ENCODE measurements at places on chromosomes 7 and 10.
A peak's percentile ranks its signal among the peaks of the same experiment; 100 is the strongest.

- no peak for DNase-seq
These were observed at the start of gene PRRT4 for GRCh38 chr7:128361411-128362379. PRRT4 (minus strand) TSS chr7:128361690.

- no peak for DNase-seq
These were observed 26.4 kb upstream of the KNDC1 start for GRCh38 chr10:133133471-133134231.

DNA sequence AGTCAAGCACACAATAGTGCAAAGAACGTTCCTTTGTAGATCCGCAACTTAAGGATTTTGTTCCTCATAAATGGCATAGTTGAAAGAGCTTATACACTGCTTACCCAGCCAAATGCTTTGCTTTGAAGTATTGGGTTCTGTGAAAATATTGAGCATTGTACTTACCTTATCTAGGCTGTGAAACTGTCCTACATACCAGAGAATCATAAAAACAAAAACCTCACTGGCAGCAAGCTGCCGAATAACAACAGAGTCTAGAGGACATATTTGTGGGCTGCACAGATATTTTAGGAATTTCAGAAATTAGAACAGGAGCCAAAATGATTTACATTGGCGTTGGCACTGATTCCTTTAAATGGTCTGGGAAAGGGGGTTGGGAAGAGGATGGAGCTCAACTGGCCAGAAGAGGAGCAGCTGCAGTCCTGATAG is 174.8 kb downstream of the RTKN2 start:
- DNase-seq, result peak; percentile 58

- no peak for DNase-seq
These were observed 57.3 kb downstream of the PALS2 start for GRCh38 chr7:24630596-24630995.

- DNase-seq, result no peak
These were observed 15.3 kb upstream of the LRRC61 start for GRCh38 chr7:150307904-150308303.

DNA sequence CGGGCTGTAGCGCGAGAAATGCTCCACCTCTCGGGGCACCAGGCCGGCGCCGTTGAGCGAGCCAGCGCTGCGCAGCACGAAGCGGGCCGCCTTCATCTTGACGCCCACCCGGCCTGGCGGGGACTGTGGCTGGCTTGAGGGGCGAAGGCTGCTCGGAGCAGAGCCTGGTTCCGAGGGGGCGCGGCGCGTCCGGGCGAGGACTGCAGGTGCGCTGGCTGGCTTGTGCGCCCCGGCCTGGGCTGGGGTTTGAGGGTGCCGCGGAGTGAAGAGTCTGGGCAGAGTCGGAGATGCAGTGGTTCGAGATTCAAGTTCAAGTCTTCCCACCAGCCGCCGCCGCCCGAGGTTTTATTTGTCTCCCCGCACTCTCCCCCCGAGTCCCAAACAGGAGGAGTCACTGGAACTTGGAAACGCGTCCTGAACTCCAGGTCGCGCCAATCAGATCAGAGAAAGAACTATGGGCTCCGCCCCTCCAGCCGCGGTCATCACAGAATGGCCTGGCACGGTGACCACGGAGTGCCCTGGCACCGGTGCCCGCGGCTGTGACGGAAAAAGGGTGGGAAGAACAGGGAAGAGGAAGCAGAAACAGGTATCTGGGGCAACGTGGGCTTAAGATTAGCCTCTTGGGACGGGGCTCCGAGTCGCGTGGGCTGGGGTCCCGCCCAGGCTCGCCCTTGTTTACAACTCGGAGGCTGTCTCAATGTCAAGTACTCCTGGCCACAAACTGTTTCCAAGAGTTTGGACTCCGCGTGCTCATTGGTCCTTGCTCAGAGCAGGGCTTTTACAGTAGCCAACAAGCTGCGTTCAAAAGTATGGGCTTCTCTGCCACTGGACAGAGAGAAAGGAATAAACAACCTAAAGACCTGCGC is at the start of gene PDK4:
Gene PDK4, minus strand, starts transcription at position 319 of the 866 bp plus-strand sequence. Its CDS starts 223 bp downstream, at position 96.
- DNase-seq, result peak; percentile 70

- no peak for DNase-seq
These were observed 3.0 kb downstream of the PI4K2A start for GRCh38 chr10:97643441-97643985.

GRCh38 chr7:72622532-72622931 is 205.5 kb downstream of the TYW1B start:
- no peak for DNase-seq

- DNase-seq, result no peak
These were observed 73.3 kb upstream of the AGK start for GRCh38 chr7:141477865-141478264.

DNA sequence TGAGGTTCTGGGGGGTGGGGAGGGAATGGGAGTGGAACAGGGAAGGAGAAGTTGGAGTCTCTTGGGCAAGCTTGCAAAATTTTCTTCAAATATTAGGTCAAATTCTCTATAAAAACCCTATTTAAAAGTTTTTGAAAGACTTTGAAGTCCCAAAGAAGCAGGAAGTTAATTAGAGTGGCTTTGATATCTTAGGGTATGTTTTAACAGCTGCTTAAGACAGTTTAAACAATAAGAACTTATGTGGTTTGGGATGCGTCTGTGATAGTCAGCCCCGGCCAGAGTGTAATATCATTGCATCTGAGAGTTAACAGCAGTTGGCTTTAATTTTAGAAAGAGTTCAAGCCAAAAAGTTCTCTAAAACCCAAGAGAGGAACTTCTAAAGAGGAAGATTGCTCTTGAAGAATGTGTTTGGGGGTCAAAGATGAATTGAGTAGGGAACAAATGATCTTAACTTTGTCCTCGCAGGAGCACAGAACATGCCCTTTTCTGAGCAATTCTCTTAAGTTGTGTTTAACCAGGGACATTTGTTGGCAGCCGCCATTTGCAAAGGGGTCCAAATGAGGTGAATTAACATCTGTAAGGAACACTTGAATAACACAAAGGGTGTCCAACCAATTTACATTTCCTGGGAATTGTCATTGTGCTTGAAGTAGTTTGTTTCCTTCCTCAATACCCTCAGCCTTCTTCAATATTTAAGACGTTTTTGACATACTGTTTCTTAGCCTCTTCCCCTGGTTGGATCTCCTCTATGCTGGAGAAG is 182.4 kb downstream of the PTEN start:
- DNase-seq, result no peak

- no peak for DNase-seq
These were observed 75.6 kb downstream of the FOXL3 start for GRCh38 chr7:365593-365992.

DNA sequence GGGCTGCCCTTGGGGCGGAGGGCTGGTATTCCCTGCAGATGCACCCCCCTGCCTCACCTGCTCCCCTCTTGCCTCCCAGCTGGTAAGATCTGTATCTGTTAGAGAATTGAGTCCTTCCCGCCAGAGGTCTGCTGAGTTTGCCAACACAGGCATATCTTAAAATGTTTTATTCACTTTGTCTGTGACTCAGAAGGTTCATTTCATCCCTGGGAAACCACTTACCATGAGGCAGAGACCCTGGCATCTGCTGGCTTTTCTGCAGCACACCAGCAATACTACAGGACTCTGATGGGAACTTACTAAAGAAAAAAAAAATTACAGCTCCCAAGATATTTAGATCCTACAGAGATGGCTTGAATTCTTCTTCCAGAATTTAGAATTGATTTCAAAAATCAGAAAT is 131.3 kb downstream of the PLPP4 start:
- DNase-seq, result no peak

DNA sequence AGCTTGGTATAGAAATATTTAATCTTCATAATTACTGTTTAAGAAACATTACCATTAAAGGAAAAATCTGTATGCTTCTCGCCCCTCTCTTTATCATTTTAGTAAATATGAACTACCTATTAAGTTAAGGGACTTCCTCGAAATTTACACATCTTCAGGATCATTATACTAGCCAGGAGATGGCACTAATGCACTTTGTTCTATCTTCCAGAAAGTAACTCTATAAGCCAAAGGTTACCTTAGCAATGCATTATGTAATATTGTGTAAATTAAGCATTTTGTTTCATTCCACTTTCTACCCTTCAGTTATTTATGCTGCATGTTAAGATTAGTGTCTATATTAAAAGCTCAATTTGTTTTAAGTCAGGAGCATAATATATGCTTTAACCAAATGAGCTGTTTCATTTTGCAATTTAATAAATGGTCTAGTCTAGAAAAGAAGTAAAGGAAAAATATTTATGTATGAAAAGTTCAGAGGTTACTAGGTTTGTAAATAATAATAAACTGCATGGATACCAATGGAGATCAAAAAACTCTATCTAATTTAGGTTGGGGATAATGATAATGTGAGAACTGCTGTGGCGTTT is 128.5 kb downstream of the ANKRD7 start:
- DNase-seq, result peak; percentile 28

- no peak for DNase-seq
These were observed 48.1 kb upstream of the TES start for GRCh38 chr7:116162254-116162653.

DNA sequence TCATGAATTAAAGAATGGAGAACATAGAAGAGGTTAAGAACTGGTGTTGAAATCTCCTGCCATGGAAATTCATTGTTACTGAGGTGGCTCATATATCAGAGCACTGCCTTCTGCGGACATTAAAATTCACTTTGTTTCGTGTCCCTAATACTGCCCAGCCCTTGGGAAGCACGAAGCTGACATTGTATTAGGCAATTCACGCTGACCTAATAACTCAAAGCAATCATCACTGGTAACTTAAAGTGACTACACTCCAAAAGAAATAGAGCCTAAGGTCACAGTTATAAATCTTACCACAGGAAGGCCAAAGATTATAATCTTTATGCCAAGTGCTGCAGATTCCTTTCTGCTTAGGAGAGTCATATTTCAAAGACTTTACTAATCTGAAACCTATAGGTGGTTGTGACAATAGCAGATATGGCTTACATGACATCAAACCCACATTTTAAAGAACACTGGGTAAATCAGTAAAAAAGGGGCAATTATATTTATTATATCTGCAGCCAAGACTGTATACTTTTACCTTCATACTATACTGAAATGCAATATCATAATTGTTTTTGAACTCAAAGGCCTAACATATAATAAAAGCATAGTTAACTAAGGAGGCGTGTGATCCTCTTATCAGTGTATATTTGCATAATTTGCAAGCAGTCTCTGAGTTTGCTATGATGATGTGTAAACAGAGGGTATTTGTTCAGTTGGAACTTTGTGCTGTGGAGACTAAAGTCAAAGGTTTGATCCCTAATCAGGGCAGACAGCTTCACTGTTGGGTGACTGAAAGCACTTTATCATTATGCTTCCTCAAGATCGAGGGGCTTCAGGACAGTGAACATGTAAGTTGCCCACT is 51.9 kb upstream of the CAPZA2 start:
- no peak for DNase-seq

GRCh38 chr10:43118631-43119415 is 19.4 kb upstream of the CSGALNACT2 start:
- DNase-seq, result no peak

- no peak for DNase-seq
These were observed 213.2 kb upstream of the MGMT start for GRCh38 chr10:129253865-129254179.

- DNase-seq, result no peak
These were observed 27.6 kb downstream of the ANKRD7 start for GRCh38 chr7:118252087-118252486.

- no peak for DNase-seq
These were observed at the start of gene GPER1 for GRCh38 chr7:1087952-1088920. GPER1 (plus strand) TSS chr7:1088113; CDS start chr7:1091729, 3,616 bp downstream.

GRCh38 chr7:157628456-157628855 is 291.7 kb downstream of the DNAJB6 start:
- no peak for DNase-seq

- DNase-seq, result peak; percentile 80
These were observed 1.4 kb downstream of the CUBN start for GRCh38 chr10:17128261-17128660.

Data from foreskin melanocyte (primary cell).